CD8-positive, alpha-beta memory T cell (primary cell): ENCODE measurements at places on chromosomes 11 and 22.

DNA sequence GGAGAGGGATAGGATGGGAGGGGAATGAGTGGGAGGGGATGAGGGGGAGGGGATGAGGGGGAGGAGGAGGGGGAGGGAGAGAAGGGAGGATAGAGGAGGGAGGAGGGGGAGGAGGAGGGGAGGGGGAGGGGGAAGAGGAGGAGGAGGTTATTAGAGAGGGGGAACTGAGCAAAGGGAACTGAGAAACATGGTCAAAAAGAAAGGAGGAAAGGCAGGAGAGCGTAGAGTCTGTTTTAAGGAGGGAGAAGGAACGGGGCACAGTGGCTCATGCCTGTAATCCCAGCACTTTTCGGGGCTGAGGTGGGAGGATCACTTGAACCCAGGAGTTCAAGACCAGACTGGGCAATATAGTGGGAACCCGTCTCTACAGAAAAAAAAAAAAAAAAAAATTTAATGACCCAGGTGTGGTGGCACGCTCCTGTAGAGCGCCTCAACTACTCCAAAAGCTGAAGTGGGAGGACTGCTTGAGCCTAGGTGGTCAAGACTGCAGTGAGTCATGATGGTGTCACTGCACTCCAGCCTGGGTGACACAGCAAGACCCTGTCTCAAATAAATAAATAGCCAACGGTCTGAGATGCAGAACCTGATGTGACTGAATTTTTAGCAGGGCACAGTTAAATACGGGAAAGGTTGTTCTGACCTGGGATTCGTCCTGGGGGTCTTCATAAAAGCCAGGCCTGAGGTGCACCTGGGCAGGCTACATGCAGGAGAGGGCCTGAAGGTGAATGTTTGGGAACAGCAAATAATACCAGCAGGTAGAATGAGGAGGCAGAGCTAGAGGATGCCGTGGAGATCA, 4.0 kb downstream of the B3GNT6 start:
- no peak for DNase-seq

DNA sequence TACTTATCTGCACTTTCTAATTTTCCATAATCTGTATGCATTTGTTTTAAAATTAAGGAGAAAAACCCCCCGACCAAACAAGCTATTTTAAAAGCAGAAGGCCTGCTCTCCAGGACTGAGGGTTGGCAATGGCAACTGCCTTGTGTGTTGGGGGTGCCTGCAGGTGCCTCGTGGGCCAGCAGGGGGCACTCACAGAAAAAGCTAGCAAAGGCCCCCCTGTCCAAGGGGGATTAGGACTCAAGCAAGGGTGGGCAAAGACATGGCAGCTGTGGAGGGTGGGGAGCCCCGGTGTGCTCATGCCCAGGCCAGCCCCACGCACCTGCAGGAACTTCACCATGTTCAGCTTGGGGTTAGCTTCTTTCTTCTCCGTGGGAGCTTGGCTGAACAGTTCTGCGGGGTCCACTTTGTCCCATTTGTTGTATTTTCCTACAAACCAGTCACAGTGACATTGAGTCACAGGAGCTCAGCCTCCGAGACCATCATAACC, 10.3 kb downstream of the TOP3B start:
- peak; percentile 63 for DNase-seq

GRCh38 chr11:20364341-20364792, 853 bp downstream of the HTATIP2 start:
- DNase-seq, result no peak

GRCh38 chr11:34356576-34356912, 1.3 kb downstream of the ABTB2 start:
- no peak for DNase-seq

- DNase-seq, result no peak
Measured at GRCh38 chr11:30560206-30561106, 25.7 kb downstream of the MPPED2 start.

GRCh38 chr11:12691473-12691872, 17.3 kb downstream of the TEAD1 start:
- no peak for DNase-seq

- DNase-seq, result no peak
Measured at GRCh38 chr22:23518376-23519187, 61.5 kb downstream of the IGLL1 start.

DNA sequence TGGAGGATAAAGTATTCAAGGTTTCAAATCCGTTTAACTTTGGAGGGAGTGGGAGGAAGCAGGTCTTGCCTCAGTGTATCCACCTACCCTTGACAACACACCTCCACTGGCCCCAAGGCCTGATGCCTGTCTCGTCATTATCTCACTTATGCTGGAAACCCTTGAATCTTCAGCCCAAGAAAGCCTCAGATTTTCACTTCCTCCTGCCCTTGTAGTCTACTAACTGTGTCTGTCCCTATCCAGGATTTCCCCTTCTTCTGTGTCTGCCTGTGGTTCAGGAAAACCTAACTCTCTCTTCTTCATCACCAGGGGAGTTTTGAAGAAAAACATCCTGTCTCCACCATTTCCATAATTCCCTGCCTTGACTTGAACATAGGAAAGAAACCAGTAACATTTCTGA, 56.1 kb downstream of the SYT9 start:
- DNase-seq, result no peak

- no peak for DNase-seq
Measured at GRCh38 chr11:88555829-88556202, 218.3 kb upstream of the CTSC start.

DNA sequence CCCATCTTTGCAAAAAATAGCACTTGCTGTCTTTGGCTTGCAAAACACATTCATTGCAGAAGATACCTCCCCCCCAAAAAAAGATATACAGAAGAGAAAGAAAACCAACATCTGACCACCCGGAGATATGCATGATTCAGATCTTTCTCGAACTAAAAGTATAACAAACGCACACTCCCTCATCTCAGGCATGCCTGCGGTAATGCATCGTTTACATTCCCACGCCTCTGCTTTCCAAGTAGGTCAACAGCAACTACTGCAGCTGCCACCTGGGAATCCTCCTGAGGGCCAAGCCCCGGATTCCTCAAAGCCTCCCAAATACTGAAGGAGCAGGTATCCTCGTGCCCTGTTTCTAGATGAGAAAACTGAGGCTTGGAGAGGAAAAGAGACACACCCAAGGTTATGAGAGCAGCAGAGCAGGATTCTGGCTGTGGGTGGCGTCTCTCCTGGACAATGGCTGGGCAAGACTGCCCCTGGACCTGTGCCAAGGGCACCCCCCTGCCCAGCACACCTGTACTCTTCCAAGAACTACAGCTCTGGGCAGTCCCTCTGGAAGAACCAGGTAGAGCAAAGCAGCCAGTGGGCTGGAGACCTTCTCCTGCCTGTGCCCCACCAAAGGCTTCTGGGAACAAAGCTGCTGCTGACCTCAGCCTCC, 38.1 kb downstream of the NUP50 start:
- no peak for DNase-seq

- DNase-seq, result no peak
Measured at GRCh38 chr11:33877038-33877437, 14.8 kb downstream of the LMO2 start.

DNA sequence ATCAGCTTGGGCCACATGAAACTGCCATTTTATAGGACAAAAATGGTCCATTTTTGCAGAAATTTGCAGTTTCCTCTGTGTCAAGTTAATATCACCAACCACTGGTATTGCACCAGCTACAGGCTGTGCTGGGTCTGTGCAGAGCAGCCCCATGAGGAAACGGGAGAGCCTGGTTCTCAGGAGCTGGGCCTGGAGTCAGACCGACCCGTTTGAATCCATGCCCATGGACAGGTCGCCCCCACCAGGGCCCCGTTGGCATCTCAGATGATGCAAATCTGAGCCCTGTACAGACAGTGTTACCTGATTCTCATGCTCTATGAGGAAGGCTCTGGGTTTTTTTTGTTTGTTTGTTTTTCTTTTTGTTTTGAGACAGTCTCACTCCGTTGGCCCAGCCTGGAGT, 9.8 kb upstream of the SEC14L6 start:
- DNase-seq, result no peak

- DNase-seq, result no peak
Measured at GRCh38 chr11:109911488-109911887, 181.7 kb upstream of the ZC3H12C start.

DNA sequence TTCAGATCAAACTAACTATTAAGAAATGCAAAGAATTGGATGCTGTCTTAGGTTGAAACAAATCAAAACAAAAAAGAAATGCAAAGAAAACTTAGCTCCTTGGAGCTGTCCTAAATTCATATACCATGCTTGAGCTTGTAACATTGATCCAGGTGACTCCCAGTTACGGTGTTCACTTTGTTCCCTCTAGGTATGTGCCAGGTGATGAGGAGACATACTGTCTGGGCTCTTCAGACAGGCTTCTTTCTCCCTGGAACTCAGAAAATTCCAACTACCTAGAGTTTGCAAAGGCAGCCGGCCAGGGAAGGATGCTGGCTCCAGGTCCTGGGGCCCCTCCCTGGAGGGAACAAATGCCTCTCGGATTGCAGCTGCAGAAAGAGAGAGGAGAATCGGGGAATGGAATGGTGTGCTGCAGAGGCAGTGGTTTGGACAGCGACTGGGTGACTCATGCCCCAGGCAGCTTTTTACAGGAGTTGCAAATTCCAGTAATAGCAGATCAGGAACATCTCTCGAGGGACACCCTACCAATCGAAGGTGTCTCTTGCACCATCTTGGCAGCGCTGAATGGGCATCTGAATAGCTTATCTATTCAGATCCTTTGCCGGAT, 12.3 kb upstream of the ASPHD2 start:
- no peak for DNase-seq

- no peak for DNase-seq
Measured at GRCh38 chr22:42644422-42645340, 4.3 kb upstream of the ATP5MGL start.

DNA sequence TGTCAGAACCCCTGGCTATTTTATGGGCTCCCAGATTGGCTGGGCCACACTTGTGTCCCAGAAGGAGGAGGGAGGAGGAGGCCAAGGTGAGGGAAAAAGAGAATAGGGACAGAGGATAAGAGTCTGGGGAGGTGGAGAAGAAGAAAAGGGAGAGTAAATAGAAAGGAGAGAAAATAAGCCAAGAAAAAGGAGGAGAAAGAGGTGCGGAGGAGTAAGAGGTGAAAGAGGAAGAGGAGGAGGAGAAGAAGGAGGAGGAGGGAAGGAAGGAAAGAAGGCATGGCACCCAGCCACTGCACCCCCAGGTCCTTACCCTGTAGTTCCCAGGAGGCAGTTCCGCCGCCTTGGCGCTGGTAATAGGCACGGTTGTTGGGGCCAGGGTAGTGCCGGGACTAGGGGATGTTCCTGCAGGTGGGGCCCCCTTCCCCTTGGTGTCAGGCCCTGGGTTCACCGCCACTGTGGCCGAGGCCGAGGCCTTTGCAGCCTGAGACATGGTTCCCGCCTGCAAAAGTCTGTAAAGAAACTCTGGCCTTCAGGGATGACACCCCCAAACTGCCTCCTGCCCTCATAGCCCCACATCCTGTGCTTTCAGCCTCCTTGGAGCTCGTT, 1.9 kb downstream of the CRYBB1 start:
- no peak for DNase-seq

DNA sequence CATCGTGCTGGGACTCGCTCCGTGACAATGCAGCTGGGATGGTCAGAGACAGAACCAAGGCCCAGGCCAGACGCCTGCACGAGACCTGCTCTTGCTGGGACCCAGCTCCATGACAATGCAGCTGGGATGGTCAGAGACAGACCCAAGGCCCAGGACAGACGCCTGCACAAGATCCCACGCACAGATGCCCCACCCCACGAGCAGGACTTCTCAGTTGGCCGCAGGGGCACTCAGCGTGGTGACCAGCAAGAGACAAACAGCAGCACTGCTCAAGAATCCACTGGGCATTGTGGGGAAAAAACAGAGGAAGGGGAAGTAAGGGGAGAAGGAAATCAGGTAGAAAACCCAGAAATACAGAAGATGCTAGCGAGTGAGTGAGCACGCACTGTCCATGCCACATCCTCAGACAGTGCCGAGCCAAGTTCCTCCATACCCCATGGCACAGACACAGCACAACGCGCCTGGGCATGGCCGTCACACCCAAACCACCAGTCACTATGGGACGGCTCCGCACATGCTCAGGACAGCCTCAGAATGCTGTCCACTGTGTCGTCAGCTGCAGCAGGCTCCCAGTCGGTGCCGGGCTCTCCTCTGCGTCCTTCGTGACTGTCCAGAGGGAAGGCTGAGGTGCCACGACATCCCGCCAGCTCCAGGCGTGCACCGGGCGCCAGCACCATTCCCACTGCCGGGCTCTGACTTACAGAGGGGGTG, 44.5 kb downstream of the BRD1 start:
- no peak for DNase-seq

GRCh38 chr22:23034621-23035556, 35.4 kb upstream of the GNAZ start:
- no peak for DNase-seq

DNA sequence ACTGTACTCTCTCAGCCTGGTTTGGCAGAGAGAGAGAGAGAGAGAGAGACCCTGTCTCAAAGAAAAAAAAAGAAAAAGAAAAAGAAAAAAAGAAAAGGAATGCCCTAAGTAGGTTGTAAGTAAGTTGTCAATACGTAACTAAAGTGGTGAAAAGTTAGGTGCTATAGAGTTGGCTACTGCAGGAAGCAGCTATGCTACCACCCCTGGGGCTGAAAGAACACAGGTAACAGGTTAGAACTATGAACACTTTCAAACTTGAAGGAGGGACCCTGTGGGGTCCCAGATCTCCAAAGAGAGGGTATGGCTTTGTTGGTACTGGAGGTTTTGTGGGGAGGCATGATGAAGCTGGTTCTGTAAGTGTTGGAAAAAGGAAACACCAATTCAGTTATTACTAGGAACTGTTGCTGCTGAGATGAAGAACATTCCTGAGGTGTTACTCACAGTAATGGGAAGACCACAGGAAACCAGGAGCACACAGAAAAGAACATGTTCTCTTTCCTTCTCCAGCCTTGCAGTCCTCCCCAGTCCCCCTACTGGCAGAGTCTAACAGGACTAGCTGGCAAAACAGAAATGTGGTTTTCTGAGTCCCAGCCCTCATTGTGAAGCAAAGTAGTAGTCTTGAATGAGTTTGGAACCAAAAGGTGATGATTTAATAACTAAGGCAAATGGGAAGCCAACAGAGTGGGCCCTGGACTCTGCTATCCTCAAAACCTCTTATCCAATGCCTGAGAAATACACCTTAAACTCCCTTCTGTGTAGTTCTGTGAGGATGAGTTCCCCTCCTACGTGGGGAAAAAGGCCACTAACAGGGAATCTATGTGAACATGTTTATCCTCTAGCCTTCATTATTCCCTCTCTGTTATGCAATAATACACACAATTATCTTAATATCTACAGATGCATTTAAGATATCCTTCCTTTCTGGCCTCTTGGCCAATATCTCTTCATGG, 427.0 kb upstream of the DDI1 start:
- DNase-seq, result no peak

DNA sequence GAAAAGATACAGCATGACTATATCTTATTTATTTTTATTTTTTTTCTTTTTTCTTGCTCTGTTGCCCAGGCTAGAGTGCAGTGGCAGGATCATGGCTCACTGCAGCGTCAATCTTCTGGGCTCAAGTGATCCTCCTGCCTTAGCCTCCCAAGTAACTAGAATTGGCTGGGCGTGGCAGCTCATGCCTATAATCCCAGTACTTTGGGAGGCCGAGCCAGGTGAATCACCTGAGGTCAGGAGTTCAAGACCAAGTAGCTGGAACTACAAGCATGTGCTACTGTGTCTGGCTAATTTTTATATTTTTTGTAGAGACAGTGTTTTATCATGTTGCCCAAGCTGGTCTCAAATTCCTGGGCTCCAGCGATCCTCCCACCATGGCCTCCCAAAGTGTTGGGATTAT, 28.3 kb upstream of the CCDC134 start:
- no peak for DNase-seq
